Right lung (tissue), 10 donors: ENCODE measurements at places on chromosomes 12 and 14. TPM values are rescaled to one million over a fixed set of nuclear protein-coding genes. Genes with fewer than 3 reads are reported as not detected.
A peak's percentile ranks its signal among the peaks of the same experiment; 100 is the strongest.

- no peak for DNase-seq
Measured at GRCh38 chr12:52585066-52585465, 11.4 kb upstream of the KRT74 start.

DNA sequence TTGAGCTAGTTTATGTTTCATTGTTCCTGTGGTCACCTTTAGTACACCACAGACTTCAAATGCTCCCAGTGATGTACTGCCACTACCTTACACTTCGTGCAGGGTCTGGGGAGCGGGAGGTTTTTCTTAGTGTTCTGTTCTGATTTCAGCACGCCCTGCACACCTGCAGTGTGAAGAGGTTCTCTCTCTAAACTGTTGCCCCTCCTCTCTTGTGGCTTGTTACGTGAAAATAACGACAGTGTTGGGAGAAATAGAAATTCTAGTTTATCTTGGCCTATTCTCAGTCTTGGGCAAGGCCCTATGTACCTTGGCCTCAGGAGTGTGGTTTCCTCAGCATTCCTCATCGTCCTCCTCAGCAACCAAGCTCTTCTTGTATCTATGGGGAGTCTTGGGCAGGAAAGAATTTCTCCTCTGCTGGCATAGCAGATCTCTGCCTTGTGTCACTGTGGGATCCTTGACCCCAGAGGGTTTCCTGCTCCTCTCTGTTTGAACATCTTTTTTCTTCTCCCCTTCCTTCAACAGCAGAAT lies 48.6 kb downstream of the EIF2S3B start:
- DNase-seq: no peak

GRCh38 chr14:30069536-30069935 lies 141.9 kb upstream of the PRKD1 start:
- DNase-seq: no peak

DHRS2 gene
- 0.47 TPM for polyA plus RNA-seq

GRCh38 chr12:20410734-20411133 lies 42.4 kb downstream of the PDE3A start:
- no peak for DNase-seq

DNA sequence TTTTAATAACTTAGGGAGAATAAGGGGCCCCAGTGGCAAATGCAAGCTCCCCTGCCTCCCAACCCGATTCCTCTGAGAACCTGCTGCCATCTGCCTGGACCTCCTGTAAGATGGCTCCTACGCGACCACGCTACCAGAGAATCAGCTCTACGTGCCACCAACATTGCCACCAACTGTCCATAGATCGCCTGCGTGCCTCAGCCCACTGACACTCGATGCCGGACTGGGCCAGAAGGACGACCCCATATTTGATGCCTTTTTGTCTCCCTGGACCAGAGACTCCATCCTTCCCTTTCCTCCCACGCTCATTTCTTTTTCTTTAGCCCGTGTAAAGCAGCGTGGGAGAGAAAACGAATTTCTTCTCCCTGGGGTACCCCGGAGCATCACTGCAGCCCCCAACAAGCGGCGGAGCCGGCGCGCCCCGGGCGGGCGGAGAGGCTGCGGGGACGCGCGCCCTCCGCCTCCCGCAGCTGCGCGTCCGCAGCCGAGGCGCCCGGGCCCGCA lies 565 bp upstream of the KLHL42 start:
- DNase-seq: no peak

- no peak for DNase-seq
Measured at GRCh38 chr12:64943686-64944085, 119.2 kb downstream of the TBC1D30 start.

- DNase-seq: peak; percentile 19
Measured at GRCh38 chr14:54420478-54421142, 20.6 kb downstream of the CNIH1 start.

B3GNT4 gene
- polyA plus RNA-seq: 0.98 TPM

- DNase-seq: no peak
Measured at GRCh38 chr12:93689076-93689834, 12.1 kb downstream of the CRADD start.

GRCh38 chr12:93827669-93828068 lies 150.5 kb downstream of the CRADD start:
- no peak for DNase-seq

- no peak for DNase-seq
Measured at GRCh38 chr12:96099421-96099820, 64.0 kb upstream of the LTA4H start.

GRCh38 chr12:54026640-54027441 lies 1.4 kb upstream of the HOXC6 start:
- no peak for DNase-seq

DICER1 gene
- polyA plus RNA-seq: 51.7 TPM

GRCh38 chr14:70097576-70098249 lies 91.0 kb downstream of the SLC8A3 start:
- DNase-seq: peak; percentile 8

GRCh38 chr12:1656902-1657301 lies 27.9 kb downstream of the WNT5B start:
- no peak for DNase-seq

DNA sequence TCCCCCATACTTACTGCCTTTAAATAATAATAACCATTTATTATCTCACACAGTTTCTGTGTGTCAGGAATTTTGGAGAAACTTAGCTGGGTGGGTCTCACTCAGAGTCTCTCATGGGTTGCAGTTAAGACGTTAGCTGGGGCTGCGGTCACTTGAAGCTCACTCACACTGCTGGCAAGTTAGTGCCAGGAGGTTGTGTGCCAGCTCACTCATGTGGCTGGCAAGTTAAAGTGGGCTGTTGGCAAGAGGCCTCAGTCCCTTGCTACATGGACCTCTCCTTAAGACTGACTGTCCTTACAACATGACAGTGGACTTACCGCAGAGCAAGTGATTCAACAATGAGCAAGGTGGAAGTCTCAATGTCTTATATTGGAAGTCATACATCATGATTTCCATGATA lies 61.3 kb upstream of the AVPR1A start:
- no peak for DNase-seq

DLK1 gene
- 117 TPM for polyA plus RNA-seq

TMPRSS12 gene
- polyA plus RNA-seq: 0.08 TPM

DNA sequence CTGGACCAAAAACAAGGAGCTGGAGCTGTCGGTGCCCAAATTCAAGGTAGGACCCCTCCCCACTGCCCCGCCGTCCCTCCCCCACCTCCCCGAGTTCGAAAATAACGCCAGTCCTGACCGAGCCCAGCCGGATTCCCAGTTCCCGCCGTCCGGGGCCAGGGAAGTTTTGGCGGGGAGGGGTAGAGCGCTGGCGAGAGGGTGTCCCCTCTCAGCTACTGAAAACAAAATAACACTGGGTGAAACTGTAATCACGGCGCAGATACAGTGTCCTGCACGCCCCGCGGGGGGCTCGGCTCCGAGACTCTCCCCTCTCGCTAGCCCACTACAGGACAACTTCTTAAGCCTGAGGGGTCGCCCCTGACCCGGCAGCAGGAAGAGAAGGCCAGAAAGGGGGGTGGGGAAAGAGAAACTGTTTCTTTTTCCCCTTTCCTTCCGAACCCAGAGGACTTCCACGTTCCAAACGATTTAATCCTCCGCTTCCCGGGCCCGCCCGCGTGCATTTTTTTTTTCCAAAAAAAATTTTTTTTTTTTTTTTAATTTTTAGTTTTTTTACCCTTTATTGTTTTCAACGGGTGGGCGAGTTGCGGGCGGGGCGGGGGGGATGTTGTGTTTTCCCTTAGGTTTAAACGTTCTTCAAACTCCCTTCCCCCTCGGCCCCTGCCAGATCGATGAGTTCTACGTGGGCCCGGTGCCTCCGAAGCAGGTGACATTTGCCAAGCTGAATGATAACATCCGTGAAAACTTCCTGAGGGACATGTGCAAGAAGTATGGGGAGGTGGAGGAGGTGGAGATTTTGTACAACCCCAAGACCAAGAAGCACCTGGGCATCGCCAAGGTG lies 1.6 kb downstream of the SETD1B start:
- DNase-seq: no peak

DNA sequence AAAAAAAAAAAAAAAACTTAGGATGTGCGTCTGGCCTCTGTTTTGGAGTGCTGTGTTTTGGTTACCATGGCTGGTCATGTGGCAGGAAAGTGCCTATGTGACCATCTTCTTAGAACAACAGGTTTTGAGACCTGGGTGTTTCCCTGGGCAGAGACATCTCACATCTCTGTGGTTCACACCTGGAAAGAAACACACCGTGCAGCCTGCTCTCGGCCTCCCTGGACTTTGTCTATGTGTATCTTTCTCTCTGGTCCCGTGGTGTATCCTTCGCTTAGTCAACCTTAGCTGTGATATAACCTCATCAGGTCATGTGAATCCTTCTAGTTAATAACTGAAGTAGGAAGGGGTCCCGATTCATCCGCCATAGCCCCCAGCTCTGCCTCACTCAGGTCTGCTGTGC lies 22.6 kb downstream of the ACADS start:
- DNase-seq: no peak

DNA sequence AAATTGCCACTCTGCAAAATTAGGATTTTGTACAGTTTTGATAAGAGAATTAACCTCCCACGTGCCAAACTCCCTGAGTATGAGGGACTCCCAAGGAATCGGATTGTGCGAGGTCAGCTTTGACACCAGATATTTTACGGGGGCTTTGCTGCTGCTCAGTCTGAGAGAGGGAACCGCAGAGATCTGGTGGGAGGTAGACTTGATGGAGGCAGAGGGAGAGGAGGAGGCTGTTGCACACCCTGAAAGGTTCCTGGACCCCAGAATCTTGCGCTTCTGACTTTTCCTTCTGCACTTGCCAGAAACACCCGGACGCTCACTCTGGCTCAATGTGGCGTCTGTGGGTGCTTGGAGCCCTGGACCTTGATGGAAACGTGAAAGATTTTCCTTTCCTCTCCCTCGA lies 83.9 kb downstream of the PAPOLA start:
- no peak for DNase-seq

GRCh38 chr12:10559244-10559643 lies 53.6 kb downstream of the EIF2S3B start:
- DNase-seq: no peak

GRCh38 chr12:46963977-46964971 lies 115.1 kb upstream of the PCED1B start:
- DNase-seq: no peak

DNA sequence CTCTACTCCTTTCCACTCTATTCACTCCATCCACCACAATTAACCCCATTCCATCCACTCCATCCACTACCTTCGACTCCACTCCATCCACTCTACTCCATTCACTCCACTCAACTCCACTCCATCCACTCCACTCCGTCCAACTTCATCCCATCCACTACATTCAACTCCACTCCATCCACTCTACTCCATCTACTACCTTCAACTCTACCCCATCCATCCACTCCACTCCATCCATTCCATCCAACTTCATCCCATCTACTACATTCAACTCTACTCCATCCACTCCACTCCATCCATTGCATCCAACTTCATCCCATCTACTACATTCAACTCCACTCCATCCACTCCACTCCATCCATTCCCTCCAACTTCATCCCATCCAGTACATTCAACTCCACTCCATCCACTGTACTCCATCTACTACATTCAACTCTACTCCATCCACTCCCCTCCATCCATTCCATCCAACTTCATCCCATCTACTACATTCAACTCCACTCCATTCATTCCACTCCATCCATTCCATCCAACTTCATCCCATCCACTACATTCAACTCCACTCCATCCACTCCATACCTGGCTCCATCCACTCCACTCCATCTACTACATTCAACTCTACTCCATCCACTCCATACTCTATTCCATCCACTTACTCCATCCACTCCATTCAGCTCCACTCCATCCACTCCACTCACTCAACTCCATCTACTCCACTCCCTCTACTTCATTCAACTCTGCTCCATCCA lies 16.4 kb downstream of the HNF1A start:
- no peak for DNase-seq

PROX2 gene
- 1.7 TPM for polyA plus RNA-seq

DNA sequence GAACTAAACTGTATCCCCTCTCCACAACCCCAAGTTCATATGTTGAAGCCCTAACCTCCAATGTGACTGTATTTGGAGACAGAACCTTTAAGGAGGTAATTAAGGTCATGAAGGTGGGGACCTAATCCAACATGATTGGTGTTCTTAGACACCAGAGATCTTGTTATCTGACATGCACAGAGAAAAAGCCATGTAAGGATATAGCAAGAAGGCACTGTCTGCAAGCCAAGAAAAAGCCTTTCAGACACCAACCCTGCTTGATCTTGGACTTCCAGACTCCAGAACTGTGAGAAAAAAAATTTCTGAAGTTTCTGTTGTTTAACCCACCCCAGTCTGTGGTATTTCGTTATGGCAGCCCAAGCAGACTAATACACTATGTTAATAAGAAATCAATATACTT lies 62.2 kb upstream of the CFL2 start:
- DNase-seq: no peak

GRCh38 chr12:6363330-6364043 lies 11.9 kb downstream of the SCNN1A start:
- peak; percentile 75 for DNase-seq

GALNT8 gene
- 0.78 TPM for polyA plus RNA-seq

KRT86 gene
- polyA plus RNA-seq: 0.21 TPM

- no peak for DNase-seq
Measured at GRCh38 chr12:75606151-75606550, 94.7 kb upstream of the KRR1 start.

- no peak for DNase-seq
Measured at GRCh38 chr14:36518586-36519430, 1.2 kb downstream of the NKX2-1 start.

DNA sequence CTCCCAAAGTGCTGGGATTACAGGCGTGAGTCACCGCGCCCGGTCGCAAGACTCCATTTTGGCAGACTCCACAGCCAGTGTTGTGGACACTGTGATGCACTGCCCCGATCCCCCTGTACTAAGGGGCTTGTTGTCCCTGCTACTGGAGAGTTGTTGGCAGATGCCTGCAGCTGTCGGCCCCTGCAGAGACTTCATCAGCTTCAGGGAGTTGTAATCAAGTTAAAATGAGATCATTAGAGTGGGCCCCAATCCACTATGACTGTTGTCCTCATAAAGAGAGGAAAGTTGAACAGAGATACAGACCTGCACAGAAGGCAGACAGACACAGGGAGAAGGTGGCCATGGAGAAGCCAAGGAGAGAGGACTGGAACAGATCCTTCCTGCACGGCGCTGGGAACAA lies 23.7 kb upstream of the TUBA1A start:
- DNase-seq: no peak

GRCh38 chr14:51993285-51993920 lies 4.1 kb downstream of the RTRAF start:
- DNase-seq: no peak

- no peak for DNase-seq
Measured at GRCh38 chr14:99517643-99518381, 36.6 kb downstream of the CCNK start.

COPZ1 gene
- 218 TPM for polyA plus RNA-seq

DNA sequence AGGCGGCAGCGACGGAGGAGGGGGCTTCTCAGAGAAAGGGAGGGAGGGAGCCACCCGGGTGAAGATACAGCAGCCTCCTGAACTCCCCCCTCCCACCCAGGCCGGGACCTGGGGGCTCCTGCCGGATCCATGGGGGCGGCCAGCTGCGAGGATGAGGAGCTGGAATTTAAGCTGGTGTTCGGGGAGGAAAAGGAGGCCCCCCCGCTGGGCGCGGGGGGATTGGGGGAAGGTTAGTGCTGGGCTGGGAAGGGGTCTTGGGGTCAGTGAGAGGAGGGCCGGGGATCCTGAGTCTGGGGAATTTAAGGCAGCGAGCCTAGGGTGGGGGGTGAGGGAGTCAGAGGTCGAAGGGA lies 203 bp downstream of the NFATC4 start:
- no peak for DNase-seq

- no peak for DNase-seq
Measured at GRCh38 chr12:129762436-129762835, 141.4 kb downstream of the TMEM132D start.

XPOT gene
- polyA plus RNA-seq: 60.4 TPM

TMEM120B gene
- 13.5 TPM for polyA plus RNA-seq

GRCh38 chr12:77725611-77726010 lies 105.1 kb upstream of the NAV3 start:
- DNase-seq: no peak
